ENCODE measurements at places on chromosomes 6 and 20.

DNA sequence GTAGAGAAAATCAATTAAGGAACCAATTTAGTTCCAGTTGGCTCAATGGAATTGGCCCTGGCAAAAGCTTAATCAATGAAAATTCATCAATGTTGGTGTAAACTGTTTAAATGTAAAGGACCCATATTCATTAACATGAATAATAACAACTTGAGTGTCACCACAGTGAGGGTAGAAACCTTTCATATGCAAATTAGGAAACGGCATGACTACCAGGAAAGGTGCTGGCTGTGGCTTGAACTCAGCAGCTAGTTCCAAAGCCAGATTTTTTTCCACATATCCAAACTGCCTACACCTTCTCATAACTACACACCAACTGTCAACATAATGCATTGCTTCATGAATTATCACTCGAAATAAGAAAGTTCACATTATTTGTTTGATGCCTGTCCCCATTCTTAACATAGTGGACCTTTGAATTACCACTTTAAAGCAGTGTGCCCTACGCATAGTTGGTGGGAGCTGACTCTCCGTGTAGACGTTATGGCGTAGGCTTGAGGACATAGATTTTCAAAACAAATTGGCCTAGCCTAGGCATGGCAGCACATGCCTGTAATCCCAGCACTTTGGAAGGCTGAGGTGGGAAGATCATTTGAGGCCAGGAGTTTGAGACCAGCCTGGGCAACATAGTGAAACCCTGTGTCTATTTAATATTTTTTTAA lies 19.7 kb downstream of the PBOV1 start:
- no peak for DNase-seq

DNA sequence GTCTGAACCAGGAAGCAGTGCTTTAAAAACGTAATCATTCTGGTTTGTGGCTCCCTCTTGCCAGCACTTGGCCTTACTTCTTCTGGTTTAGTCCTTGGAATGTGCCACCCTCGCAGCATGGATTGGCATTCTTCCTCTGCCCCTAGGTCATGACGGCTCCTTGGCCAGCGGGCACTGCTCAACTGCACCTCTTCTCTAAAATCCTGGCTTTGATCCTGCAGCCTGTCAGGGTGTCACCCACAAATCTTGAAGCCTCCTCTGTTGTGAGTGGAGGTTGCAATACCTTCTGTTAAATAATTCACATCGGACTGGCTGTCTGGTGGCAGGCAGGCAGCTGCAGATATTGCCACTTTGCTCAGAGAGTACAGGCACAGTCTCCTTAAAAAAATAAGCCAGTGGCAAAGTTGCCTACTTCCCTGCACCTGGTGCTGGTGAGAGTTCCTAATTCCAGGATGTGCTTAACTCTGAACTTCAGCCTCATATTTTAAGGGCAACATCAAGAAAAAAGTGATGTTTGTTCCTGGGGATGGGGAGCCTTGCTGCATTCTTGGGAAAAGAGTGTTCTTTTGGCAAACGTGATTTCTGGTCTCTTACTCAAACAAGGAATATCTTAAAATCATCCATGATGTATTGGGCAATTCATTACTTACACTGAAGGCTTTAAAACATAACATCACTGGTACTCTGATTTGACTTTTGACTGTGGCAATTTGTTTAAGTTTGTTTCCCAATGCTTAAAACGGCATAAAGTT lies 179.8 kb downstream of the FOXA2 start:
- no peak for DNase-seq

DNA sequence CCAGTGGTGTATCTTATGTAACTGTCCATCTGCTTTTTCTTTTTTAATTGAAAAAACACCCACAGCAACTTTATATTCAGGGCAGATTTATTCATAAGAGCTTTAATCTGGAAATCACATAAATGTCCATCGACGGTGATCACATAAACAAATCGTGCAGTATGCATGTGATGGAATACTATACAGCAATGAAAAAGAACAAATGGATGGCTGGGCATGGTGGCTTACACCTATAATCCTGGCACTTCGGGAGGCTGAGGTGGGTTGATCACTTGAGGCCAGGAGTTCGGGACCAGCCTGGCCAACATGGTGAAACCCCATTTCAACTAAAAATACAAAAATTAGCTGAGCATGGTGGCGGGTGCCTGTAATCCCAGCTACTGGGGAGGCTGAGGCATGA lies 39.1 kb downstream of the VSTM2L start:
- DNase-seq = no peak

DNA sequence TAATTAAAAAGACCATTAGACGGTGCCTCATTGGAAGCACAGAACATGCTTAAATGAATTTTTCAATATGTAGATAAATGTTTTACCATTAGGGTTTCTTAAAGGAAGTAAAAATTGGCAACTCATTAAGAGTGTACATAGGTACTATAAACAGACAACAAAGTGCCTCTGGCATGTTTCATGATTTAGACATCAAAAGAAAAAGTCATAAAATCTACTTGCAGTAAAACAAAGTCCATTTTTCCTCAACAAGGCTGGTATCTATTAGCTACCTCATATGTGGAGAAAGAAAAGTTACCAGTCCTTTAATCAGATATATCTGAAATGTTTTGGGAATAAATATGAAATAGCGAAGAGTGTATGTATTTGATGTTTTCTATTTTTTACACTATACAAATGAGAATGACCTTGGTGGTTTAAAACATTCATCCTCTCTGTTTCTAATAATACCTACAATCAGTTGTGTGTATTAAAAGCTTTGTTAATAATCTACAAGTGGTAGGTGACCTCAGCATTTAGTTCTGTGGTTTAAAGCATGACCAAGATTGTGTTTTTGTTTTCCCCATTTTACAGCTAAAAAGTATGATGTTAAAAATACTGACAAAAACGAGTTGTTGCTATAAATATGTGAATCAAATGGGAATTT lies 87.5 kb downstream of the HDGFL1 start:
- no peak for DNase-seq

- DNase-seq = peak; percentile 51
Observed at GRCh38 chr6:77466451-77467437, 3.5 kb upstream of the HTR1B start.

GRCh38 chr6:159817951-159818739 lies 18.1 kb downstream of the PNLDC1 start:
- no peak for DNase-seq

DNA sequence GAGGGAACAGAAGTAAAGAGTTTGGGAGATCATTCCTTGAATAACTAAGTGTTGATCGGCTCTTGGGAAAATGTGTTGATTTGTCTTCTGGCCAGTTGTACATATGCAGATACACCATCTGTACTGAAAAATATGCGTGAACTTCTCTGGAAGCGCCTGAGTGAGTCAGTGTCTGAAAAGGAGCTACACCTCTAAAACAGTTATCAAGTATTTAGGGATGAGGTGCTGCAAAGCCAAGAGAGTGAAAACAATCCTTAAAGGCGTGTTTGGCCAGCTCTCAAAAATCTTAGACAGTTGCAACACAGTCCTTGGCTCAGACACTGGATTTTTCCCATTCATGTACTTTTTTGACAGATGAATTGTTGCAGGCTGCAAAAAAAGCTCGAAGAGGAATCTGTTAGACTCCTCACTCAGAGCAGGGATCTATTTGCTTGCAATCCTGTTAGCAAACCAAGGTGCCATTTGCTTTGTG lies 61.3 kb downstream of the BMP6 start:
- DNase-seq = peak; percentile 70
